ENCODE measurements at places on chromosomes 1 and 21.

GRCh38 chr1:32337855-32338636 lies 2.0 kb upstream of the MARCKSL1 start:
- no peak for DNase-seq

DNA sequence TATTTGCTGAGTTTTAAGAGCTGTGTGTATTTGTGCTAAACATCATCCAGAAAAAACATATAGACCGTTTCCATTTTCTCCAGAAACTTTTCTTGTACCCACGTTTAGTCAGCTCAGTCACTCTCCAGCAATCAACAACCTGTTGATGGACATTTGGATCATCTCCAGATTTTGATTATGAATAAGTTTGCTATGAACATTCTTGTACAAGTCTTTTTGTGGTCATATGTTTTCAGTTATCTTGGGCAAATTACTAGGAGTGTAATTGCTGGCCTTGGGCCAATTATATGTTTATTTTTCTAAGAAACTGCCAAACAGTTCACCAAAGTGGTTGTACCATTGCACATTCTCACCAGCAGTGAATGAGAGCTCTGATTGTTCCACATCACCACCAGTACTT lies 221.8 kb downstream of the CENPF start:
- DNase-seq, result no peak

DNA sequence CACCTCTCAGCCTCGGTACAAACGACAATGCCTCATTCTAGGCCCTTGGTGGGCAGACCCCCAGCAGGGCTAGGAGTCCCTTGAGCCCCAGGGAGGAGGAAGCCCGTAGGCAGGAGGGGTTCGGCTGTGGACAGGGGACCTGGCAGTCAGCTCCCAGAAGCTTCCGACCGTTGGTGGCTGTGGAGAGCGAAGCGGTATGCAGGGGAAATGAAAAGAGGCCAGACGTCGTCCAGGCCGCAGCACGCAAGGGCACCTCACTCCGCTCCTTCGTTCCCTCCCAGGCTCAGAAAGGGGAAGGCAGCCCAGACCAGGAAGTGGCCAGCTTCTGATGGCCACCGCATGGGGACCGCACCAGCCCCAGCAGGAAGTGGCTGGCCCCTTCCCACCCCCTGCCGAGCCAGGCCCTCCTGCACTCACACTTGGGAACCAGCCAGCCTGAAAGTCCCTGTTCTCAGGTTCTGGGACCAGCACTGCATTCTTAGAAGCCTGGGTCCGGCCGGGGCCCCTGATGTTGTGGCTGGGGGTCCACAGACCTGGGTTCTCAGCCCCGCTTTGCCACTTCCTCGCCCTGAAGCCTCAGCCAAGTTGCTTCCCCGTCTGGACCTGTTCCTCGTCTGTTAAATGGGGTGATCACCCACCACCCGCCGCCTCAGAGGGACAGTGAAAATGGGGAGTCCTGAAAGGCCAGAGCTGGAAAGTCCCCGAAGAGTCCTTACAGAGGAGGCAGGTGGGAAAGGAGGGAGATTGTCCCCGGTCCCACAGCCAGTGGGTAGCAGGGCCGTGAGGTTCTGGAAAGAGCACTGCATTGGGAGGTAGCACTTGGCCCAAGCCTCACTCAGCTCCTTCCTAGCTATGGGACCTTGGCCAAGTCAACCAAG lies 104.0 kb upstream of the RUNX3 start:
- DNase-seq, result no peak

DNA sequence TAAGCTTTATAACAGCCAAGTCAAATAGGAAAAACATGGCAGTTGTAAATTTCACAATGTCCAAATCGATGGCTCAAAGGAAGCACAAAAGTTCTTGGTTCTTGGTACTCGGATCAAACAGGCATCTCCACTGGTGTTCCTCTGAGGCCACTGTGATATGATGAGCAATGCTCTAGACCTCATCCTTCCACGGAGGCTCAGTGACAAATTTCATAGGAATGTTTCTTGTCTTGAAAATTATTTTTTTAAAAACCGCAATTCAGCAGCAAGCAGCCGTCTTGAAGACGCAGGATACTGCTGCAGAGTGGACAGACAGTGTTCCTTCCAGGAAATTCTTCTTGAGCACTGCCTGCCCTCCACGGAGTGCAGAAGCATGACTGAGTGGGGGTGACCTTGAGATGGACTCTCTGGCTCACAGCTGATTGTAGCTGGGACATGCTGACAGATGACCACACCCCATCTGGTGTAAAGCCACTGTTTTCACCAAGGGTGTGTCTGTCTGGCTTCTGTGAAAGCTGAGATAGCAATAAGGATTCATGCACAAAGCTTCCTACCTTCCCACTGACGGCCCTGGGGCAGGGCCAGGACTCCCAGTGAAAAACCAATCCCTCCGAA lies 61.9 kb downstream of the TIAM1 start:
- DNase-seq, result no peak

DNA sequence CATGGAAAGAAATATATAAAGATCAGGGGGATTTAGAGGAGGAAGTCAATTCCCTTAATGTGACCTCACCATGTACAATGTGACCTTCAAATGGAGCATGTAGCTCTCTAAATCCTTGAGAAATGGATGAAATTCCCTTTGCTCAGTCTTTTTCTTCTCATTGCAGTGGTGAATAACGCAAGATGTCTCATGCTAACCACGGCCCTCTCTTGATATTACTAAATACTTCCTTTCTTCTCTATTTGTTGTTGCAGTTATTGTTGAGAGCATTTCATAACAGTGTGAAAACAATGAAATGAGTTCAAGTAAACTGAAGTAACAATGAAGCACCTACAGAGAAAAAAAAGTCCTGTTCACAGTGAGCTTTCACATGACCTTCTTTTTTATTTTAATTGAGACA lies 55.6 kb downstream of the ZNF281 start:
- DNase-seq, result no peak

GRCh38 chr1:247646867-247647266 lies 32.7 kb downstream of the OR13G1 start:
- DNase-seq, result no peak

DNA sequence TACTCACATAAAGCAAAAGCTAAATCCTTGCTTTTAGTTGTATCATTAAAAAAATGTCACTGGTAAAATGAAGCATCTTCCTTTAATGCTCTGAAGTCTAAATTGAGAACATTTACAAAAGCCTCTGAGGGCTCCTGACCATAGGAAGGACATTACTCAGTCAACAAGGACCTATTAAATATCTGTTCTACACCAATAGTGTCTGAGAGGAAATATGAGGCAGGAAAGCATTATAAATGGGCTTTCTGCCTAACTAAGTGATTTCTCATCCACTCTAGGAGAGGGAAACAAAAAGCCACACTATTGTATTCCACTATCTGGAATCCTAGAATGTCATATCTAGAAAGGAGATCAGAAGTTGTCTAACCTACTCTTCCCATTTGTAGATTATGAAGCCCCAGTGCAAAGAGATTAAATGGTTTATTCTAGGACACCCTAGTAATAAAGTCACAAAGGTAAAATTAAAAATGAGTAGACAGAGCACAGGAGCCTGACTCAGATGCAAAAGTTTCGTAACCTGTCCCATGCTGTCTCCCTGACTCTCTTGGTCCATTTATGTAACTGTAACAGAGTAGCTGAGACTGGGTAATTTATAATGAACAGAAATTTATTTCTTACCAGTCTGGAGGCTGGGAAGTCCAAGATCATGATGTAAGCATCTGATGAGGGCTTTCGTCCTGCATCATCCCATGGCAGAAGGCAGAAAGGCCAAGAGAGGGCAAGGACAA lies 17.6 kb downstream of the RGS1 start:
- DNase-seq, result no peak

DNA sequence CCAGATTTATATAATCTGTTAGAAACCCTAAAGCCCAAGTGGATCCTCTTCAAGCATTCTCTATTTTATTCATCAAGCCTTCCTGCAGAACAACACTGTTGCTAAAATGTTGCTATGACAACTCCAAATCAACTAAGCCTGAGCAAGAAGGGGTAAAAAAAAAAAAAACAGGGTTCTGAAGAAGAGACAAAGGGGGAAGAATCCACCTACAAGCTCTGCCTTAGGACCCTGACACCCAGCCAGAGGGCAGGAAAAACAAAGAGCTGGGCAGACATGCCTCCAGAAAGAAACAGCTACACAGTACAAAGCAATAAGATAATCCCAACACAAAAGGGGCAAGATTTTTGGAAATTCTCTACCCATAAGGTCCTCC lies 1.3 kb downstream of the USF1 start:
- DNase-seq, result no peak

- no peak for DNase-seq
Measured at GRCh38 chr1:19676438-19676922, 11.8 kb downstream of the HTR6 start.

- DNase-seq, result no peak
Measured at GRCh38 chr1:65821386-65821785, 28.7 kb downstream of the PDE4B start.

DNA sequence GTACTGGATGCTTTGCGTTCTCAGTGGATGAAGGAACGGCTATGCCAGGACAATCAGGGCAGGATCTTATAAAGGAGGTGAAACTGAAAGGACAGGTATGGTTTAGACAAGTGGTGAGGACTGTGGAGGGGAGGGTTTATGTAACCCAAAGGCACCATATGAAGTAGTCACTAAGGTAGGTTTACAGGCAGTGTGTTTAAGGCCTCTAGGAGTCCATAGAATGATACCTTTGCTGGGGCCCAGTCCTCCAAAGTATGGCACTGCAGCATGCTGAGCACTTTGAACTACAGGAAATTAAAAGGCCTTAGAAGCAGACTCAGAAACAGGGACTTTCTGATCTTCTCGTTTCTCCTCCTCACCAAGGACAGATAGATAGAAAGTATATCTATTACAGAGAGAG lies 304.7 kb upstream of the USP25 start:
- DNase-seq, result no peak

DNA sequence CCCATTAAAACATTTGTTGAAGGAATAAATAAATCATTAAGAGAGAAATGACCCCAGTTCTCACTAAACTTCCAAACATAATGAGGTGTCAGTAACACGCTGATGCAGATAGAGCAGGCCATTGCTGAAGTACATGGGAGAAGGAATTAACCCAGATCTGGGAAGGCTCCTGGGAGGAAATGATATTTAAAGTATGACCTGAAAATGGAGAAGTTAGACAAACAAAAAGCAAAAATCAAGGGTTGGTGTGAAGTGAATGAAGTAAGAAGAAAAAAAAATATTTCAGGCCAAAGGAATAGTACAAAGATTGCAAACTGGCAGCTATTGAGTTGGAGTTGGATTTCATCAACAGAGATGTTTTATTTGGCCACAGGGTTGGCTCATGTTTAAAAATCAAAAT lies 71.4 kb downstream of the RGS2 start:
- no peak for DNase-seq

DNA sequence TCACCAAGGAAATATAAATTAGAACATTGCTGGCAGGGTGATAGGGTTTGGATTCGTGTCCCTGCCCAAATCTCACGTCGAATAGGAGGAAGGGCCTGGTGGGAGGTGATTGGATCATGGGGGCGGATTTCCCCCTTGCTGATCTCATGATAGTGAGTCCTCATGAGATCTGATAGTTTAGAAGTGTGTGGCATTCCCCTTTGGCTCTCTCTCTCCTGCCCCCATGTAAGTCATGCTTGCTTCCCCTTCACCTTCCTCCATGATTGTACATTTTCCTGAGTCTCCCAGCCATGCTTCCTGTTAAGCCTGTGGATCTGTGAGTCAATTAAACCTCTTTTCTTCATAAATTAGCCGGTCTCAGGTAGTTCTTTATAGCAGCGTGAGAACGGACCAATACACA lies 60.6 kb downstream of the VPS26C start:
- no peak for DNase-seq

- no peak for DNase-seq
Measured at GRCh38 chr1:98276514-98276913, 355.7 kb upstream of the DPYD start.

Measured in NCI-H2171 (cell line).